Naive thymus-derived CD8-positive, alpha-beta T cell (primary cell): ENCODE measurements at places on chromosomes 6 and 20. TPM values are rescaled to one million over a fixed set of nuclear protein-coding genes. Genes with fewer than 3 reads are reported as not detected.

DNA sequence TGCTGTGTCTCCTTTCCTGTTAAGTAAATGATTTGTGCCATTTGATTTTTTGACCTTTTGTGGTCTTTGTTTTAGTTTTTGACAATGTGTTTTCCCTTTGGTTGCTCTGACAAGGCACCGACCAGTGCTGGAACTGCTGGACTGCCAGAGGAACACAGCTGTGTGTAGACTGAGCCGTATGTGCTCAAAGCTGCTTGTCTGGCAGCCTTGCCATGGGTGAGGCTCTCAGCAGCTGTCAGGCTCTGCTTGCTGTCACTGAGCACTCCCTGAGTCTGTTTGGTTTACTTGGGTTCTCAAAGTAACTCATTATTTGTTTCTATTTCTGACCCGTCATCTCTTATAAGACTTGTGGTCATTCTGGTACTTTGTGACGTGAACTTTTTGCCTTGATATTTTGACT, 15.1 kb upstream of the SNRPB start:
- no peak for DNase-seq

GRCh38 chr6:75431379-75431778, 62.2 kb downstream of the FILIP1 start:
- DNase-seq, result no peak

DNA sequence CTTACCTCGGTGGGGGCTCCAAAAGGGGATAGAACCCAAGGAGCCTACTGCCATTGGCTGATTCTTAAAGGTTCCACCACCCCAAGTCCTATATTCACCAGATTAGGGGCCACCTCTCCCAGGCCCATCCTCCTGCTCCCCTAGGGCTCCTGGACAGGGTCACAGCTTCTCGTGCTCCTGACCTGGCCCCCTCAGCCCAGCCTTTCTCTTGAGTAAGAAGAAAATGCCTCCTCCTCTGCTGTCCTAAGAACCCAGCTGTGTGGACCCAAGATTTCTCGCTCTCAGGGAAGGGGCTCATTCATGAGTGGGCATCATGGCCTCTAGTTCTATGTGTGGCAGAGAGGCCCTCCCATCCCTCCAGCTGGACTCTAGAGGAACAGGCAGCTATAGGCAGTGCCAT, 16.6 kb downstream of the HLA-DPB1 start:
- DNase-seq, result no peak

The COL21A1 gene
- not detected for total RNA-seq

The TAP1 gene
- total RNA-seq, result 113 TPM

The GCM1 gene
- total RNA-seq, result not detected
